ENCODE measurements at places on chromosomes 3 and 15.
A peak's percentile ranks its signal among the peaks of the same experiment; 100 is the strongest.

- DNase-seq: no peak
These were observed 452.2 kb upstream of the WNT5A start for GRCh38 chr3:55939287-55939686.

- DNase-seq: no peak
These were observed 7.6 kb downstream of the B2M start for GRCh38 chr15:44718927-44719292.

DNA sequence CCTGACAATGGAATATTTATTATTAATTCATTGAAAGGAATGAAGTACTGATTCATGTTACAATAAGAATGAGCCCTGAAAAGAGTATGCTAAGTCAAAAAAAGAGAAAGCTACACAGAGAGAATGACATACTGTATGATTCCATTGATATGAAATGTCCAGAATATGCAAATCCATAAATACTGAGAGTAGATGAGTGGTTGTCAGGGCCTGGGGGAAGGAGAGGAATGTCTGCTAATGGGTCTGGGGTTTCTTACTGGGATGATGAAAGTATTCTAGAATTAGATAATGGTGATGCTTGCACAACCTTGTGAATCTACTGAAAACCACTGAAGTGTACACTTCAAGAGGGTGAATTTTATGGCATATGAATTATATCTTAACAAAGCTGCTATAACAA lies 79.9 kb upstream of the HACD2 start:
- DNase-seq: no peak

- DNase-seq: no peak
These were observed 764.4 kb upstream of the NECTIN3 start for GRCh38 chr3:110307065-110307809.

- no peak for DNase-seq
These were observed 393.5 kb downstream of the RSL24D1 start for GRCh38 chr15:54803134-54803808.

DNA sequence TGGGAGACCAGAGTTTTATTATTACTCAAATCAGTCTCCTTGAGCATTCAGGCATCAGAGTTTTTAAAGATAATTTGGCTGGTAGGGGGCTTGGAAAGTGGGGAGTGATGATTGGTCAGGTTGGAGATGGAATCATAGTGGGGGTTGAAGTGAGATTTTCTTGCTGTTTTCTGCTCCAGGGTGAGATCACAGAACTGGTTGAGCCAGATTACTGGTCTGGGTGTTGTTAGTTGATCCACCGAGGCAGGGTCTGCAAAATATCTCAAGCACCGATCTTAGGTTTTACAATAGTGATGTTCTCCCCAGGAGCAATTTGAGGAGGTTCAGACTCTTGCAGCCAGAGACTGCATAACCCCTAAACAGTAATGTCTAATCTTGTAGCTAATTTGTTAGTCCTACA lies 141.0 kb downstream of the OTOL1 start:
- DNase-seq: no peak

- DNase-seq: no peak
These were observed 7.9 kb downstream of the FAM162A start for GRCh38 chr3:122391681-122392446.

- DNase-seq: no peak
These were observed 111.1 kb upstream of the ABI3BP start for GRCh38 chr3:101104321-101104720.

- DNase-seq: no peak
These were observed 49.0 kb downstream of the DZIP1L start for GRCh38 chr3:138066383-138066782.

DNA sequence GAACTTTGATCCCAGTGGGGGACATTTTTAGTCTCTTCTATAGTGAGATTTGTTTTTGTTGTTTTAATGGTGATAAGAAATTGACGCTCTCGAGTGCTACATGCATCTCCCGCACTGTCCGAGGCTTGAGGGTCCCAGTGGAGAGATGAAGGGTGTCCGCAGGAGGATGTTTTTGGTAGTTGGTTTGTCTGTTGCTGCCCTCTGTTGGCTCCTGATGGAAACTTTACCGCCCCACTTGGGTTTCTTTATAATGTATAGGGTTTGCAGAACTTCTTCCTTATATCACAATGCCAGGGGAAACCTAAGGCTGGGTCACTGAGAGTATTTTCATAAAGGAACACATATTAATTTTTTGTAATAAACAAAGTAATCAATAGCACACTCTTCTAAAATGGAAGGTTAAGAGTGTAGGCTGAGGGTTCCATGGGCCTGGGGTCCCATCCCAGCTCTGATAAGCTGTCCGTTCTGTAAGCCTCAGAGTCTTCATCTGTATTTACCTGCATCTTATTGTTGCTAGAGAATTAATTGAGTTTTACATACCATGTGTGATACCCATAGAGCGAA lies 185.3 kb upstream of the FEZF2 start:
- DNase-seq: no peak

- DNase-seq: no peak
These were observed 172.6 kb downstream of the RBMS3 start for GRCh38 chr3:29453284-29454001.

GRCh38 chr15:66071160-66071920 lies 182.2 kb downstream of the MEGF11 start:
- DNase-seq: no peak

DNA sequence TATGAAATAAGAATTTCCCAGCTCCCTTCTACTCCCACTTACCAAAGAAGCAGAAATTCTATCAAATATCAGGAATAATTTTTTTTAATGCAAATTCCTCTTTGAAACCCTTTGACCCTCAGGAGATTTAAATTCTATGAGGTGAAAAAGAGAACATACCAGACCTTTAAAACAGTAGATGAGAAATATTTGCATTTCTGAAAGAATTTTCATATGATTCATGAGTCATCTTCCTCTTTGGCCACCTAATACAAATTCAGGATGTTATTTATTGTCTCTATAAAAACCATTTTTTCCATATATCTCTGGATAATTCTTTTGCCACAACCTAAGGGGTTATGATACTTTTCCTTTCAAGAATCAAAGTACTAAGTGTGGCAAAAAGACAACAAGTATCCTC lies 67.3 kb upstream of the ST3GAL6 start:
- DNase-seq: no peak

DNA sequence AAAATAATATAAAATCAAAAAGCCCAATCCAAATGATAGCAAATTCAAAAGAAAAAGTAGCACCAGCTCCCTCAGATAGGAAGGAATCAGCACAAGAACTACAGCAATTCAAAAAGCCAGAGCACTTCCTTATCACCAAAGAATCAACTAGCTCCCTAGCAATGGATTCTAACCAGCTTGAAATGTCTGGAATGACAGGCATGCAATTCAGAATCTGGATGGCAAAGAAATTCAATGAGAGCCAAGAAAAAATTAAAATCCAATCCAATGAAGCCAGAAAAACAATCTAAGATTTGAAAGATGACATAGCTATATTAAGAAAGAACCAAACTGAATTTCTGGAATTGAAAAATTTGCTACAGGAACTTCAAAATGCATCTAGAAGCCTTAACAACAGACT lies 1334.4 kb upstream of the ALCAM start:
- no peak for DNase-seq

GRCh38 chr3:121863801-121864200 lies 28.8 kb downstream of the EAF2 start:
- no peak for DNase-seq

DNA sequence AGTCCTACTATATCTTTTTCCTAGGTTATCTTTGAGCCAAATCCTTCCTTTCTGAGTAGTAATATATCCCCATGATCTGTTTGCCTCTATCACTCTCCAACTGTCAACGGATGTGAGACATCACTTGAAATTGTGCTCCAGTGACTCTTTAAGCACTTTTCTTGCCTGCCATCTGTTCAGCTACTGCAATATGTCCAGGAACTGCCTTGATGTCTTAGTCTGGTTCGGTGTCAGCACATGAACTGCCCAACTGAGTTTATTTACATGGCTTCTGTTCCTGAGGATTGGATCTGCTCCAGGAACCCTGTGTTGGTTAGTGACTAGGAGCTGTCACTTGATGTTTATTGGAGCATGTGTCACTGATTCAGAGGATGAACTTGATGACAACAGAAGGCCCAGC lies 116.5 kb downstream of the SLC9A9 start:
- peak; percentile 79 for DNase-seq

DNA sequence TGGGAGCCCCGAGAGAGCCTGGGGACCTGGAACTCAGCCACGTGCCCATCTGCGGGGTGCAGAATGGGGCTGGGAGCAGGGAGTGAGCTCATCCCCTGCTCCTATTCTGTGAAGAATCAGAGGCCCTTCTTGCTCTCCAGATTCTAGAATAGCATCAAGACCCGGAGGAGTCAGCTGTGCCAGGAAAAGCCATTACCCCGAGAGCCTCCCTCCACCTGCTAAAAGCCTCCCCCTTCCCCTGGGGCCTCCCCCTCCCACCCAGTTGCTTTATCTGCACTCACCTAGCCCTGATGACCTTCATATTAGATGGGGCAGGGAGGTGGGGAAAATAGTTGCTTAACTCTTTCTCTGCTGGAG lies 23.1 kb downstream of the CCDC33 start:
- DNase-seq: no peak

DNA sequence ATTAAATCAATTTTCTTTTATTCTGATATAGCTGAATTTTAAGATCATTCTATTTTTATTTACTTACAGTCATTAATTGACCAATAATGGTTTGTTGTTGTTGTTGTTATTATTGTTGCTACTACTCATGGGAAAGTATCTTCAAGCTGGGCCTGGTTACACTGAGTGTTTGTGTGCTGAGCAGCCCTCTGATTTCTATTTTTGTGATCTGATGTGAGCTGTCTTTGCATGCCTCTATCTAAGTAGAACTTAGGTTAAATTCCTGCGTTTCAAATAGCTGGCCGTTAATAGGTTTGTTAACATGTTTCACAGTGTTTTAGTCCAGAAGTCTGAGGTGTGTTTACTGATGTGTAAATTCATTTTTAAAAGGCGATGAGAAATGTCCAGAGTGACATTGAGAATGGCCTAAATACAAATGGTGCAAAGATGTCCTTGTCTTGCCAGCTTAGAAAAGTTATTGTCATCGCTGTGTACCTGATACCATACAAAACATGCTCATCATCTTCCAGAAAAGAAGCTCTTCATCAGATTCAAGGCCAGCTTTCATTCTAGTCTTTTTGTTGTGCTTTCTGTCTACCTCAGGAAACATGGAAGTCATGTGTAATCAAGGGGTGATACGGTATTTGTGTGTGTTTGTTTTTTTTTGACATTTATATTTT lies 15.8 kb downstream of the ARIH2 start:
- no peak for DNase-seq

GRCh38 chr15:91790836-91791235 lies 62.7 kb upstream of the SLCO3A1 start:
- no peak for DNase-seq

GRCh38 chr3:2153053-2153452 lies 54.4 kb downstream of the CNTN4 start:
- no peak for DNase-seq

DNA sequence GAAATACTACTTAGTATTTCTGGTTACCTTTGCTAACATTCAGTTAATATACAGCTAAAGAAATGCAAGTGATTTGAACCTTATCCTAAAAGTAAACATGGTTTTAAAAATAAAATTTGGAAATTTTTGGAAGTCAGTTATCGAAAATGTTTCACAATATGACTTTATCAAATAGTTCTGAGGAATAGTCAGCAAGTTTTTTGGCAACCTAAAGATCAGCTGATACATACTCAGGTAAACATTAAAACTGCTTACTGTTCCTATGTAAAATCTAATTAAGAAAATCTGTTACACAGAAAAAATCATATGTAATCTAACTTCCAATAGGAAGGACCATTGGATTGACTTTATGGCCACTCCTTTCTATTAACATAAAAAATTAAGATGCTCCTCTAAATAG lies 24.1 kb downstream of the IFT80 start:
- DNase-seq: no peak
